ENCODE measurements at places on chromosomes 4 and X.
A peak's percentile ranks its signal among the peaks of the same experiment; 100 is the strongest.

- DNase-seq = no peak
Measured at GRCh38 chr4:37453999-37454800, 209.7 kb downstream of the NWD2 start.

GRCh38 chr4:2824836-2825381 is 18.7 kb upstream of the ADD1 start:
- DNase-seq = no peak

DNA sequence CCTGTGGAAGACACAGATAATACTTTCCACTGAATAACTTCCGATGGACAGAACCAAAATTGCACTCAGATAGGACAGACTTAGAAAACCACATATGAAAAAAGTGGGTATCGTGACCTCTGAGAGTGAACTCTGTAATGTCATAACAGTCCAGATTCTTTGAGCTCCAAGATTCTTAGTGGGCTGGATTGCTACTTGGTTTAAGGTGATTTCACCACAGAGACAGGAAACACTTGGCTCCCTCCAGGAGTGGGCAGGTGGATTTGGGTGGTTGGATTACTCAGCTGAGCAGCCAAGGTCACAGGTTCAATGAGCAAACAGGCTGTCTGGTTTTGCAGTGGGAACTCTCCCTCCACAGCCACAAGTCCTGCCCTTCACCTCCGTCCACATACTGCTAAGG is 126.0 kb downstream of the AFAP1 start:
- no peak for DNase-seq

DNA sequence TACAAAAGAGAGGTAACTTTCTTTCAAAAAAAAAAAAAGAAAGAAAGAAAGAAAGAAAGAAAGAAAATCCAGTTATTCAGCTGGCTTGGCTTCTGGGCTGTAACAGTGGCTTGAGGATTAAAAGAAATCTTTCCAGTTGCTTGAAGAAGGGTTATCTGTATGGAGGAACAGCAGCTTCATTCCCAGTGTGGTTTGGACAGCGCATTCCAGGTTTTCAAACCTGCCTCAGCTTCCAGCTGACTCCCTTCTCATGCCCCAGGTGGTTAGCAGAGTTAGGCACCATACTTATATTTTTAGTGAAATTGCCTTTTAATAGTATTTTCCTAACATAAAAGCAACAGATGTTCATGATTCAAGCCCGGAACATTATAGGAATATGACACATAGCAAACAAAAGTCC is 48.6 kb downstream of the TMEM164 start:
- no peak for DNase-seq

DNA sequence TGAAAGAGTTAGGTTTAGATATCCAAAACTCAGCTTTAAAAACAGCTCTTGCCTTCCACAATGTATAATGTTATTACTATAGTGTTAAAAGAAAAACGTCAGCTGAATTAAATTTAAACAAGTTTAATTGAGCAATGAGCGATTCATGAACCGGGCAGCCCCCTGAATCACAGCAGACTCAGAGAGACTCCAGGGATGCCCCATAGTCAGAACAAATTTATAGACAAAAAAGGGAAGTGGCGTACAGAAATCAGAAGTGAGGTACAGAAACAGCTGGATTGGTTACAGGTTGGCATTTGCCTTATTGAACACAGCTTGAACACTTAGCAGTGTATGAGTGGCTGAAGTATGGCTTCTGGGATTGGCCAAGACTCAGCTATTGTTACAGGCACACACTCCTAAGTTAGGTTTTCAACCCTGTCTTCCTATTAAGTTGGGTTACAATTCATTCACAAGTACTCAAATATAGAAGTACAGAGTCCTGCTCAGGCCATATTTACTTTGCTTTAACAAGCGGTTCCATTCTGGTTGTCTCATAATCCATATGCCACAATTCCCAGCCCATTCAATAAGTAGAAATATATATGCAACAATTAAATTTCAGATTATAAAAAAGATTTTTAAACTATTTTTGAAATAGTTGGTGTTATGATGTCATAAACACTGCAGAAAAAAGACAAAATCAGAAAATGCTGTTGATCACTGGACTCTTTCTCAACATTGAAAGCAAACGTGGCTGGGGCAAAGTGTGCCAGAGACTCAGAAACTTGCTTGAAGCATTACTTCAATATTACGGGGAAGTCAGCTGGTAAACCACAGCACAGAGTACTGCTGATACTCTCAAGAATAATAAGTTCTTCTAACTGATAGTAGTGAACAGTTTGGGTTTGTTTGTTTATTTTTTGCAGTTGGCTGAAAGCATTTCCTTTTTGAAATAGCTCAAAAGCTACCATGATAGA is 459.7 kb downstream of the RAB28 start:
- no peak for DNase-seq

GRCh38 chrX:21840193-21840545 is 752 bp downstream of the MBTPS2 start:
- DNase-seq = peak; percentile 3

GRCh38 chr4:127304356-127304755 is 328.4 kb upstream of the INTU start:
- no peak for DNase-seq
